ENCODE measurements at places on chromosomes 1 and 21.
A peak's percentile ranks its signal among the peaks of the same experiment; 100 is the strongest.

GRCh38 chr1:109838838-109839240 lies 71.8 kb upstream of the CSF1 start:
- DNase-seq: no peak

DNA sequence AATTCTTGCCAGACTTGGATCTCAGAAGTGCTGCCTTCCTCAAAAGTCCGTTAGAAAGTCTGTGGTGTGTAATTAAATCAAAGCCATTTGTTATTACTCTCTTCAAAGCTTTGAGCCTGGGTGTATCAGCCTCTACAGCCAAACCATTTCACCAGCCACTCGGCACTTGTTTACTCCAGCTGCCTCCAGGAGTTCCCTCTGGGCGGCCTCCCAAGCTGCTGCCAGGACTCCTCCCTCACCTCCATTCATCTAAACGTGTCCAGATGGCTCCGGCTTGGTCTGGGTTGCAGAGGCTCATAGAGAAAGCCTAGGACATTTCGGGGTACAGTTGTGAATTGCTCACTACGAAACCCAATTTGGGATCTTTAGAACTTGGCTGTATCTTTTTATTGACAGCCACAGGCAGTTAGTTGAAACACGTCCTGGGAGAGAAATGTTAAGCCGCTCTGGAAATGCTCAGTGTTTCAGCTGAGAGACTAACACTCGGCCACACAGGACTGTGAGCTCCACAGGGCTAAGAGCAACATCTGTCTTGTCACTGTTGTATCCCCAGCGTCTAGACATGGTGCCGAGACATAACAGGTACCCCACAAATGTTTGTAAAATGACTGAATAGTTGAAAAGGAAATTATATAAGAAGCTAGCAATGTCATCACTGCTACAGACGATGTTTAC lies 116.9 kb upstream of the NGF start:
- DNase-seq: no peak

GRCh38 chr21:39673163-39673562 lies 60.4 kb downstream of the B3GALT5 start:
- no peak for DNase-seq

GRCh38 chr1:45542591-45542990 lies 8.0 kb upstream of the AKR1A1 start:
- DNase-seq: no peak

DNA sequence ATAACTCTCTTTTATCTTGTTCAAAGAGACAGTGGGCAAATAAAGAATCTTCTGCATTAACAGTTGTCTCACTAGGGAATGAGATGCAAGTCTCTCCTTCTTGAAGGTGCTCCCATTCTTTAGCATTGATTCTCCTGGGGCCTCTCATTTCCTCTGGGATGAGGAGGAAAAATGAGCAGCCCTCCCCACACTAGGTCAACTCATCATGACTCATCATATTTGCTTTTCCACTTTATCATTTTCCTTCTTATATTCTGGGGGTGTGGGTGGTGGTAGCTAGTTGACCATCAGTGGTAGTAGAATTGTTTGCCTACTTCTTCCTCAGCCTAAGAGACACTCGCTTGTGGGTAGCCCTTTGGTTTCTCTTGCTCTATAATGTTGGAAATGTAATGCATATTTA lies 182.0 kb upstream of the C1orf87 start:
- DNase-seq: no peak

DNA sequence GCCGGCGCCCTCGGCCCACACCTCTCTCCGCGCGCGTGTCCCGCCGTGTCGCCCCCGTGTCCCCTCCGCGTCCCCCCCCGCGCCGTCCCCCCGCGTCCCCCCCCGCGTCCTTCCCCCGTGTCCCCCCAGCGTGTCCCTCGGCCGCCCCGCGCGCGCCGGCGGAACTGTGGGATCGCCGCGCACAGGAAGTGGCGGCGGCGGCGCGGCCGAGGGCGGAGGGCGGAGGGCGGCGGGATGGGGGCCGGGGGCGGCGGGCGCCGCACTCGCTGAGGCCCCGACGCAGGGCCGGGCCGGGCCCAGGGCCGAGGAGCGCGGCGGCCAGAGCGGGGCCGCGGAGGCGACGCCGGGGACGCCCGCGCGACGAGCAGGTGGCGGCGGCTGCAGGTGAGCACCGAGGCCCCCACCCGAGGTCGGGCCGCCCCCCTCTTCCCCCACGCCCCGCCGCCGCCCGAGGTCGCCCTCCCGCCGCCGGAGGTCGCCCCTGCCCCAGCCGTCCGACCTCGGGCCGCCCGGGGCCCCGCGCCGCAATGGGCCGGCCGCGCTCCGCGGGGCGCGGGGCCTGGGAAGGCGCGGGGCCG lies at the start of gene AGPAT3:
TSS of gene AGPAT3 (plus strand) at position 262 of the 578 bp plus-strand sequence. CDS start 94,459 bp downstream, outside the sequence.
- peak; percentile 28 for DNase-seq

DNA sequence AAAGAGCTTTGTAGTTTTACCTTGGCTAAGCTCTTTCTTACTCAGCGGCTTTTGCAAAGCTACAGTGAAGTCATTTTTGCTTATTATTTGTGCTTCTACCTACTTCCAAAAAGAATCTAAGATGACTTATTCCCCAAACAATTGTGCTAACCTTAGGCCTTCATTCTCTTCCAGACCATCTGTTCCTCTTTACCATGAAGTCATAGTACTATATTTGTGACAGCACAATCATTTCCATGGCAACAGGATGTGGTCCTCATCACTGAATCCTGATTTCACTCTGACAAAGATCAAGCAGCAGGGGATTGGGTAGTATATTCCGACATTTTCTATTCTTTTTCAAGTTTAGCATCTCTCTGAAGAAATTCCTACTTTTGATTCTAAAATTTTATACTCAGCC lies 24.8 kb upstream of the NMNAT2 start:
- no peak for DNase-seq

DNA sequence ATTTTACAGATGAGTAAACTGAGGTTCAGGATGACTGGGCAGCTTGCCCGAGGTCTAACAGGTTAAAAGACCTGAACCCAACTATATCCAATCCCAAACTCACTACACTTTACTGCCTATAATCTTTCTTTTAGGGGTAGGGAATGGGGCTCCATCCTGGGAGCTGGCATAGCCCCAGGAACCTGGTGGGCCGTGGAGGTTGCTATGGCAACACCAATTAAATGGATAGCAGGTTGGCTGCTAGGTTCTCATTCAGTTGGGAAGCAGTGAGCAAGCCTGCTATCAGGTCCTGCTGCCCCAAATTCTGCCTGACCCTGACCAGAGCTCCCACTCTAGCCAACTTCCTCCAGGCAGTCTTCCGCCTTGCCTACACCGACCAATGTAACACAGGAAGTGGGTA lies 40.9 kb downstream of the LRP8 start:
- DNase-seq: no peak

GRCh38 chr1:29984166-29984861 lies 739.1 kb downstream of the MATN1 start:
- DNase-seq: no peak

DNA sequence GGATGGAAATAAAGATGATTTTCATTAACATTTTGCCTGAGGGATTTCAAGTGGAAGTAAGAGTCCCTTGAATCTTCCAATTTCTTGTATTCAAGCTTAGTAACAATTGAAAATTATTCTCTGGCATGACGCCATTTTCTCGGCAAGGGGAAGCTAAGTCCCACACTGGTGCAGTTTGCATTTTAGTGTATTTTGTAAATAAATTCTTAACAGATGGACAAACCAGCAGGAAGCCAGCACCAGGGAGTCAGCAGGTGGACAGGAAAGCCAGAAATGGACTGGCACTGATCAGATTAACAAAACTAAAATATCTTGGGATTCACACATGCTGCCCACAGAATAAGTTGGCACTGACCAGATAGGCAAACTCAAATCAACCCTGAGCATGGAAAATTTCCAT lies 311.3 kb downstream of the LRRIQ3 start:
- DNase-seq: no peak

DNA sequence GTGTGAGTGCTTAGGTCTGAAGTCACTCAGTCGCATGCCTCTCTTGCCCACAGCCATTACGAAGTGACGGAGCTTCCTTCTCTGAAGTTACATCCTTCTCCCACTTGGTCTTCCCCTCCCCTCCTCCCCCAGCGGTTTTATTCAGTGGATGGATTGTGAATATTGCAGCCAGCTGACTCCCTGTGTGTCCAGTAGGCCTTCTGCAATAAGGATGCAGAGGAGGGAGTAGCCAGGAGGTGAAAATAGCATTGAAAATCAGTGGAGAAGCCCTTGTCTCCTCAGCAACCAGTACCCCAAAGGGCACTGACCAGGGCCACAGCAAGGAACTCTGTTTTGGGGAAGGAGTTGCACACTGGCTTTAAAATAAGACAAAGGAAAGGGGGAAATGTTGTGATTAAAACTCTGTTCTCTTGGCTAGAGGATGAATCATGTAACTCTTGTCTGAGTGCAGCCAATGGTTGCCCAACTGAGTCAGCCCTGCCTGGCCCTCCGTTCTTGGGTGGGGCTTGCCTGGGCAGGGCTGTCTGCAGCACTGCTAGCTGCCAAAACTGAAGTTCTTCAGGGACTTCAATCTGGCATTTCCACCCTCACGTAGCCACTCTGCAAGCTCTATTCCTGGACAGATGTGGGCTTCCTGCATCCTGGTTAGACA lies 4.3 kb downstream of the S100A10 start:
- no peak for DNase-seq

DNA sequence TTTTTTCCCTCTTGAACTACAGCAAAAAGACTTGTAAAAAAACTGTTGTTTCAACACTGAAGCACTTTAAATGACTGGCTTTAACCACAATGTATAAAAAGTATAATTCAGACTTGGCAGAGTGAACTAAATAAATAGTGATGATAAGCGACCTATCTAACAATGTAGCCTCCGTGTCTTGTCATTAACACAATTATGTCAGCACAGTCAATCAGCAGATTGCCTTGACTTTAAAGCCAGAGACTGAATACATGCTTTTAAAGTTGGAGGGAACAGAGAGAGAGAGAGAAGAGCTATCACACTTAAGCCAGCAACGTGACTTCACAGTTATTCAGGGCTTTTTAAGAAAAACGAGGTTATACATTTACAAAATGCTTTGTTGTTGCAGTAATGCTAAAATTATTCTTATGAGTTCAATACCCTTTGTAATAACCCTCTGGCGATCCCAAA lies 378.1 kb downstream of the LMO4 start:
- DNase-seq: no peak

Data from naive thymus-derived CD4-positive, alpha-beta T cell (primary cell).